GM23338 (cell line): ENCODE measurements at places on chromosomes 16 and 17. TPM values are rescaled to one million over a fixed set of nuclear protein-coding genes. Genes with fewer than 3 reads are reported as not detected.
A peak's percentile ranks its signal among the peaks of the same experiment; 100 is the strongest.

GRCh38 chr16:10981697-10982216 is 37.4 kb downstream of the CLEC16A start:
- peak; percentile 73 for DNase-seq

DNA sequence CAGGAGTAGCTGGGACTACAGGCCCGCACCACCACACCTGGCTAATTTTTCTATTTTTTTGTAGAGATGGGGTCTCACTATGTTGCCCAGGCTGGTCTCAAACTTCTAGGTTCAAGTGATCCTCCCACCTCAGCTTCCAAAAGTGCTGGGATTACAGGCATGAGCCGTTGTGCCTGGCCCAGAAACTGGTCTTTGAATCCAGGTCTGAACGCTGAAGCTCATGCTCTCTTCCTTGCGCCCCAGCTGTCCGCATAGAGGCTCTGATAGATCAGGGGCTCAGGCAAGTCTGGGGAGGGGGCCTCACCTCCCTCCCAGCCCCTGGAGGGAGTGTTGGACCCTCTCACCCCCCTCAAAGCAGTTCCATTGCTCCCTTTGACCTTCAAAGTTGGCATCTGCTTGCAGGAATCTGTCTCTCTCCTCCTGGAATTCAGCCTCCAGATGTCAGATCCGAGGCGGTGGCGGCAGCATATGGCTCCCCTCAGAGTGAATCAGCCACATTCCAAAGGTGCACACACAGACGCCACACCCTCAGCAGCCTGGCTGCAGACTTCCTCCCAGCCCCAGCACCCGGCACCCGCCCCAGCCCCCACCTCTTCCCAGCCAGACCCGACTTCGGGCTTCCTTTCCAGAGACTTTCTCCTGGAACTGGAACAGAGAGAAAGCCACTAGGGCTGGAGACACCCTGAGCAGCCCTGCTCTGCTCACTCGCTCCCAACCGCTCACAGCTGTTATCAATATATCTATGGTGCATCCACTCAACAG is 16.9 kb upstream of the GLIS2 start:
- peak; percentile 92 for DNase-seq

DNA sequence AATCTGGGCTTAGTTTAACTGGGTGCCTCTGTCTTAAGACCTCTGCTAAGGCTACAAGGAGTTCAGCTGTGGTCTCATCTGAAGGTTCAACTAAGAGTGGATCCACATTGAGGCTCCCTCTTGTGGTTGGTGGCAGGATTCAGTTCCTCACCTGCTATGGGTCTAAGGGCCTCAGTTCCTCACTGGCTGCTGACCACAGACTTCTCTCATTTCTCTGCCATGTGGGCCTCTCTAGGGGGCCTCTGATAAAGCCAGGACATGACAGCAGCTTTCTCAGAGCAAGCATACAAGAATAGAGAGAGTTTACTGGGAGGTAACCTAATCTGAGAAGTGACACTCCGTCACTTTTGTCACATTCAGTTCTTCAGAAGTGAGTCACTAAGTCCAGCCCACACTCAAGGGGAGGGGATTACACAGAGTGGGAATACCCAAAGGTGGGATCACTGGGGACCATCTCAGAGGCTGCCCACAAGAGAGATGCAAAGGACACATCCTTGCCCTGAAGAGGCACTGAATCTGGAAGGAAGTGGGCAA is 19.2 kb upstream of the ABAT start:
- DNase-seq, result peak; percentile 84

DNA sequence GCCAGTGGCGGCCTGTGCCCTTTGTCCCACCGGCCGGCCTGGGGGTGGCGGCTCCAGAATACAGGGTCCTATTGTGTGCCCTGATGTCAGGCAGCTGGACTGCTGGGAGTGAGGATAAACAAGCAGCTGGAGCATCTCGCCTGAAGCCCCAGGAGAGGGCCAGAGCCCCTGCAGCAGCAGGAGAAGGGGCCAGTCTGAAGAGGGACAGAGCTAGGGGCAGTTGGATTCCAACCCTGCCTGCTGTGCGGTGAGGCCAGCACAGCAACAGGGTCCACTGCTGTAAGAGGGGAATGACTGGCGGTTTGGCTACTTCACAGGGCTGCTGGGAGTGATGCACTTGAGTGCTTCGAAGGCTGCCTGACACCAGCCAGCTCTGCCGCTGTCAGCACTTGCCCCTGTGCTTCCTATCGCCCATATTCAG is 25.0 kb downstream of the RAB11FIP4 start:
- DNase-seq, result no peak

DNA sequence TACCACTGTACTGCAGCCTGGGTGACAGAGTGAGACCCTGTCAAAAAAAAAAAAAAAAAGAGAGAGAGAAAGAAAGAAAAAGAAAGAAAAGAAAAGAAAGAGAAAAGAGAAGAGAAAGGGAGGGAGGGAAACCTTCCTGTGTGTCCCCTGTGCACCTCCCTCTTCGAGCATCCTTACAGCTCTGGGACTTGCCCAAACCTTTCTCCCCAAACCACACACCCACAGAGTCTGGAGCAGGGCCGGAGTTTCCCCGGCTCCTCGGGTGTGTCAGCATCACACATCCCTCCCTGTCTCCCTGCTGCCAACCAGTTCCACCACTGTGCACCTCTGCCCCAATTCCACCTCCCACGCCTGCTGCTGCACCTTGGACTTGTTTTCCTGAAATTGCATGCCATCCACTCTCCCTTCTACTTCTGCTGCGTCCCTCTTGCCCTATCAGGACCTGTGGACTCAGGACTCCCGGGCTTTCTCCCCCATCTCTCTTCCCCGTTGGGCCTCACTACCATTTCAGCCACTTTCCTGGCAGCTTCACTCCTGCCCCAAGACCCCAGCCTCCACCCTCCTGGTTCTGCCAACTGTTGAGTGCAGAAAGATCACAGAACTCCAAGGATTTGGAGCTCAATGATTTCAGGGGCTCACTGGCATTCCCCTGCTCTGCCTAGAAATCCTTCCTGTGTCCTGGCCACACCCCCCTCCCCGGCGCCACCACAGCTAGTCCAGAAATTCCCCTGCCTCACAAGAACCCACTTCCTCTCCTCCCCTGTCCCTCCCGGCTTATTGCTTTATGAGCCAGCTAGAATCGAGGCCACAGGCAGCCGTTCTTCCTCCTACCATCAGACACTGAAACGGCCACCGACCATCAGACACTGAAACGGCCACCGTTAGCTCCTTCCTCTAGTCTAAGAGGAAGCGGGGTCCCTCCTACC is 3.7 kb upstream of the CDK3 start:
- no peak for DNase-seq

DNA sequence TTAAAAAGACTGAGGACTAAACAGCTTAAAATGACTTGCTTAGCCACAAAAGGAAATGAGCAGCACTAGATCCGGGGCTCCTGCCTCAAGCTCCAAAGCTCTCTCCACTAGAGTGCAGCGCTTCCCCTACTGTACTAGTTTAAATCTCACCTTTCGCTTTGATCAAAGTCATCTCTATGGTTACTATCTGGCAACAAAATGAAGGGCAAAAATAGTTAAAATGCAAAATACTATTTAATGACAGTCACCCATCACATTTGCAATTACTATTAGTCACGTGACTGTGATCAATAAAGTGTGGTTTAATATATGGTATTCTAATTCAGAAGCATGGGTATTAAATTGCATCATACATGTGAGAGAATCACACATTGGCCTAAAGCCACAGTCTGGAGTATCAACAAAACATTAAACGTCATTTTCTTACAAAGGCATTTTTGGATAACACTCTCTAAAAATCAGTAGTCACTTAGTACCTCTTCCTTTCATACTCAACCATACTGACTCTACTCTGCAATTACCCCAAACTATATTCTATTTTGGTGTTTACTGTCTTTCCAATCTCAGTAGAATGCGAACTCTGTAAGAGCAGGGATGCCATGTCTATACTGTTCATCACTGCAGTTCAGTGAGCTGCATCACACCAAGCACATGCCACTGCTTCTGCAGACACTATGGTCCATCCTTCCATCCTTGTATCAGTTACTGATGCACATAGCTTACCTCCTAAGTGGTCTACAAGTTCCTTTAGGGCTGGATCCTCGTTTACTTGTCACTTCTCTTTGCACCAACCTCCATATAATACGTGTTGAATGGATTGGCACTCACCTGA is 6.2 kb downstream of the PSMD12 start:
- peak; percentile 75 for DNase-seq

DNA sequence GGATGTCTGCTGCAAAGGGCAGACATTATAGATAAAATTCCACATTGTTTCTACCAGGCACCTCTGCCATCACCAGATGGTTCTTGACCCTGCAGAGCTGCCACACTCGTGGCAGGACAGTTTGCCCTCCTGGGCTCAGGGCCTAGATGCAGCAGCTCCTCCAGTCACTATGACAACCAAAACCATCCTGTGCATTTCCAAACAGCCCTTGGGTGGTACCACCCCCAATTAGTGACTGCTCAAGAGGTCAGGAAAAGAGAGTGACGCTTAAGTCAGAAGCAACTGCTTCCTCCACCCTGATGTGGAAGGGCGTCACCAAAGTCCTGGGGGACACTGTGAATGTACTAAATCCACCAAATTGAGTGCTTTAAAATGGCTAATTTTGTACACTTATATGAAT is 109.2 kb downstream of the C16orf95 start:
- peak; percentile 9 for DNase-seq

- peak; percentile 99 for DNase-seq
Observed at GRCh38 chr17:59154721-59155438, at the start of gene SKA2. SKA2 (minus strand) TSS chr17:59155186; CDS start chr17:59155163, 23 bp downstream.

DNA sequence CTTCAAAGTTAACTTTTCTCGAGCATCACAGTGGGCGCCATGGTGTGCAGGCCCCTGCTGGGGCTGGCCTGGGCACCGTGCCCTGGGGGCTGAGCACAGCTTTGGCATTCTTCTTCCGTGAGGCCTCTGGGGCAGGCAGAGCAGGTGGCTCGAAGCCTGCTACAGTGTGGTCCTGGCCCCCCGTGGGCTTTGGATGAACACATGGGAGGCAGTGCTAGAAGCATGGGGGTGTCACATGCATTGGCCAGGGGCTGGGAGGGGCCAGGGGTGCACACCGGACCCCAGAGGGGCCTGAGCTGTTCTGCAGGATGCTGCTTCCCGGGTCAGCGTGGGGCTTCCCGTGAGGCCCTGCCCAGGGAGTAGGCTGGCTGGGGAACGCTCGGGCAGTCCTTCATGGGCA is 12.1 kb upstream of the C16orf74 start:
- DNase-seq, result no peak

- no peak for DNase-seq
Observed at GRCh38 chr17:81044764-81045589, 10.0 kb downstream of the BAIAP2 start.

DNA sequence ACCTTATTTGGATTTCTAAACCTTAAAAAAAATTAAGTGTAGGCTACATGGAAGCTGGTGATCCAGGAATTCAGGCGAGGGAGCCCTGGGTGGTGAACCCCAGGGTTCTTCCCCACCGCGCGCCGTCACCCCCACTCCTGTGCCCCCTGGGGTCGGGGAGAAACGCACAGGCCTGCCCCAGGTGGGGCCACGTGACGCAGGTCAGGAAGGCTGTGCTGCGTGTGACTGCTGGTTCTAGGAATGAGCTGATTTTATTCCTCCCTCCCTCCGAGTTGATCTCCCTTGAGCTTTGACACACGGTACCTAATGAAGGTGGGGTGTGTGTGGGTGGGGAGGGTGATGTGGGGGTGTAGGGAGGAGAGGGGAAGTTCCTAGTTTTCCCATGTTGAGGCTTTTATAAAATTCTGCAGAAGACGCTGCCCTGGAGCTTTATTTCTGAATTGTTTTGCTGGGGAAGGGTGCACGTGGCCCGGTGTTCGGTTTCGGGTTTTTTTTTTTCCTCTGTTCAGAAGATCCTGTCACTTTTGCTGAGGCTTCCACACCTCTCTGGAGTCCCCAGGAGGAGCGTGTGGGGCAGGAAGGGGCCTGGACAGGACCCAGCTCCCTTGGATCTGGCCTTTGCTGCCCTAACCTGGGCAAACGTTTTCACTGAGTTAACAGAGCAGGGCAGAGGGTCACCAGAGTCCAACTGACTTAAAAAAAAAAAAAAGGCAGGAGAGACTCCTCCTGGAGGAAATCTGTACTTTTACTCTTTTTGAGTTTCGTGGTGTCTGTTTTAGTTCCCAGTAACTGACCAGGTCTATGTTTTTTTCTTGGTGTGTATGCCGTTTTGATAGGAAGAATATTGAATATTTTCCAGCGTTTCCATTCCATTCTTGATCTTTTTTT is 55.8 kb upstream of the GSE1 start:
- peak; percentile 48 for DNase-seq

DNA sequence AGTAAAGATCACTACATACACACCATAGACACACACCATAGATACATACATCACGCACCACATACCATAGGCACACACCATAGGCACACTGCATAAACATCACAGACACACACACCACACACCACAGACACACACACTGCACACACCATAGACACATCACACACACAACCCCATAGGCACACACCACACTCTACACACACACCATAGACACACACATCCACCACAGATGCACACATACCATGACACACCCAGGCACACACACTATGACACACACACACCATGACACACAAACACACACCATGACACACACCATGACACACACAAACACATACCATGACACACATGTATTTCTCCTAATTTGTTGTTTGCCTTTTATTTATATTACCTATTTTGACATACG is 14.1 kb downstream of the TBC1D16 start:
- no peak for DNase-seq

DNA sequence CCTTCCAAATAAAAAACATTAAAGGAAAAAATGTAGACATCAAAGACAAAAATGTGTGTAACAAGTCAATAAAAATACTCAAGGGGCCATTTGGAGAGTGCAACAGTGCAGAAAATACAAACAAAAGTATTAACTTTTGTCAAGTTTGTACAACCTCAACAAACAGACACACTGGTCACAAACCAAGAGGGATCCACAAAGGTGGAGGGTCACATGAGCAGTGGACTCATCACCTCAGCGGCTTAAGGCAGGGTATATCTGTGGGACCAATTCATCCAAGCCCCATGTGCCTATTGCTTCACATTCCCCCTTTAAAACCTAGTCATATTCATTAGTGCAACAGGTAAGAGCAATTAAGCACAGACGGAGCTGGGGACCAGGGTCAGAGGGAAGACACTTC is 45.2 kb downstream of the DCUN1D3 start:
- DNase-seq, result no peak

- DNase-seq, result no peak
Observed at GRCh38 chr17:3590768-3591167, 18.4 kb downstream of the TRPV1 start.

The CCL5 gene
- total RNA-seq, result not detected in 2 replicates

DNA sequence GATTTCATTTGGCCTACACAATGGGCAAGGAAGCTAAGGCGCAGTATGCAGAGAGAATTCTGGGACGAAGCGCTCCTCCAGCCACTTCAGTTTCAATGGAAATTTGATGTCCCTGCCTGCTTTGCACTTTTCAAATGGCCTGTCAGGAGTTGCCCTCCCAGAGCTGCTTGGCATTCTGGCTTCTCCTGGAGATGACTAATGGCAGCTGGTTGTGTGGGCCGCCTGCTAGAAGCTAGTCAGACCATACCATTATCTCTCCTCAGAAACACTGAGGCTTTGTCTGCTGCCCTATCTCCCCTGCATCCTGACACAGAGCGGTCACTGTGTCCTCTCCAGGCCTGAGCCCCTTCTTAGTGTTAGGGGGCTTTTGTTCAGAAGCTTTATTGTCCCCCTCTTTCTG is 180.1 kb downstream of the SPECC1 start:
- no peak for DNase-seq

The PMFBP1 gene
- 1.3 and 2.6 TPM in 2 replicates for total RNA-seq
